ENCODE measurements at places on chromosomes 16 and 17.

DNA sequence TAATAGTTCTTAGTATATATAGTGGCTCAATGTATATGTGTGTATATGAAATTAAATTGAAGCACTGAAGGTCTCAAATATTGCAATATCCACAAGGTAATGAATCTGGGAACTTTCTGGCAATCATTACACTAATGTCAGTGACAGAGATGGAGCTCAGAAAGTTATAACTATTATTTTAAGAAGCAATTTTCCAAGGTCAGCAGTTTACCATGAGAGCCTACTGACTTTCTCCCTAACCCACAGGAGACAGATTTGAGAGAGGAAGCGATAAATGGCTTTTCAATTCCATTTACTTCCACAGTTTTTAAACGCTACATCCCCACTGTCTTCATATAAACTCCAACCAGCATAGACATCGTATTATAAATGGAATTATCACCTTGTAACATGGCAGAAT lies 92.9 kb downstream of the PCTP start:
- DNase-seq: no peak

- DNase-seq: no peak
Measured at GRCh38 chr16:20181949-20182348, 108.3 kb upstream of the GPR139 start.

- DNase-seq: no peak
Measured at GRCh38 chr17:66647391-66647983, 187.4 kb upstream of the CACNG5 start.

GRCh38 chr17:73645050-73645871 lies 1.0 kb upstream of the SDK2 start:
- DNase-seq: no peak

DNA sequence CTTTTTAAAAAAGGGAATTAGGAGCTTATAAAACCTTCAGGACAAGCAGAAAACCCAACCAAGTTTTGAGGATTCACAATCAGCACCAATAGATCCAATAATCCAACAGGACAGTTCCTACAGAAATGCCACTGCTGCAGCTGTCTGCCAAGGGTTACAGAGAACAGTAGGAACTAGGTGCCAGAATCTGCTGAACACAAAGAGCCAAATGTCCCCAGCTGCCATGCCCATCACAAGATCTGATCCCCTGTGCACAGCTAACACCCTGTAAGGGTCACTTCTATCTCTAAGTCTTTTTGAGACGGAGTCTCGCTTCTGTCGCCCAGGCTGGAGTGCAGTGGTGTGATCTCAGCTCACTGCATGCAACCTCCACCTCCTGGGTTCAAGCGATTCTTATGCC lies 262.3 kb downstream of the STX8 start:
- no peak for DNase-seq

GRCh38 chr17:75263055-75263454 lies 1.4 kb downstream of the MRPS7 start:
- no peak for DNase-seq

DNA sequence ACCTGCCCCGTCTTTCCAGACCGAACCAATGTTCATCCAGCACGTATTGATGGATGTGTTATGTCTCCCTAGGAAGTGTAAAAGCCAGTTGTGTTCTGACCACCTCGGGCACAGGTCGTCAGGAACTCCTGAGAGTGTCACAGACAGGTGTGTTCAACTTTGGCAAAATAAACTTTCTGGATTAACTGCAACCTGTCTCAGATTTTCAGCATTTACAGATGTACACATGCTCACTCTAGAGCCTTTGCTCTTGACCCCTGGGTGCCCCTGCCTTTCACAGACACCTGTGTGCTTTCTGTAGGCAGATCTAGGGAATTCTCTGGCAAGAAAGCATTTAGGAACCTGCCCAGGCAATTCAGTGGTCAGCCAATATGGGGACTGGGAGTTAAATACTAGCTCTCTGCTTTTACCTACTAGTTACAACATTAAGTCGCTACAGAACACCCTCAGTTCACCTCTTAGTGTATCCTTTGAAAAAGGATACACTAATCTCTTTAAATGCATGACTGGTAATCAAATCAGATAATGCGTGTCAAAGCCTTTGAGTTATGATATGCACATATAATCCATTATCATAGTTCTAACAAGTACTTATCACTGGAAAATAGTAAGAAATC lies 188.9 kb downstream of the CPPED1 start:
- no peak for DNase-seq

DNA sequence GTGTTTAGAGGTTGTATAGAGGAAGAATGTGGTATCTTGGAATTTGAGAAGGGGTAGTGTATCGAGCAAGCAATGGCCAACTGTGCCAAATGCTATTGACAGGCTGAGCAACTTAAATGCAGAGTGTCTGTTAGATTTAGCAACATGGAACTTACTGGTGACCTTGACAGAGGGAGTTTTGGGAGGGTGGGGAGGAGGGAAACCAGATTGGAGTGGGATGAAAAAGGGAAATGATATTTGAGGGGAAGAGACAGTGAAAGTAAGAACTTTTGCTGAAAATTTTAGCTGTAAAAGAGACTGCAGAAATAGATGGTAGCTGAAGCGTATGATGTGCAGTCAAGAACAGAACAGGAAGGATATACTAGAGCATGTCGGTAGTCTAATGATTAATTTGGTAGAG lies 1.1 kb downstream of the LRRC36 start:
- no peak for DNase-seq

DNA sequence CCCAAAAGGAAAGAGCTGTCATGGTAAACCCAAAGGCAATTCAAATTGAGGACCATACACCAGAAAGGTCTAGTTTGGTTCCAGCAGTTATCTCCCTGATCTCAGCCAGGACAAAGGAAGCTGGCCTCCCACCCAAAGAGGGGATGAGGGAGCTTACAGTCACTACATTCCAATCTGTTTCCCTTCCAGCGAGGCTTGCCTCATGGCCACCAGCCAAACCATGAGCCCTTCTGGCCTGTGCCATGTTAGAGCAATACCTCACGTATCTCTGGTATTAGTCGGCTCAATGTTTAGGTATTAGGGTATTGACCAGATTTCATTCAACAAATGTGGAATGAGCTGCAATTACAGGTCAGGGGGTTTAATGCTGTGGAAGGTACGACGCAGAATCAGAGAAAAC lies 8.4 kb downstream of the NDUFAB1 start:
- no peak for DNase-seq

GRCh38 chr16:4552541-4552940 lies 3.6 kb upstream of the C16orf96 start:
- no peak for DNase-seq

- DNase-seq: no peak
Measured at GRCh38 chr17:74250324-74250995, 23.6 kb upstream of the DNAI2 start.

DNA sequence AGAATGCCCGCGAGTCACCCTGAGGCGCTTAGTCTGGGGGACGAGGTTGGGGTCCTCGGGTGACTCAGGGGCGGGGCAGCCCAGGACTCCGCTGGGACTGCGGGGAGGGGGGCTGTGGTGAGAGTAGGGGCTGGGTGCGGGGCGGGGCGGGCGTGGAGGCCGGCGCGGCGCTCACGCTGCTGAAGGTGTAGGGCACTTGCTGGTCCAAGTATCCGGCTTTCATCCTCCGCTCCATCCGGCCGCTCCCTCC lies 832 bp downstream of the ETV4 start:
- no peak for DNase-seq

GRCh38 chr17:8031261-8031661 lies 7.6 kb upstream of the ALOX15B start:
- DNase-seq: no peak

DNA sequence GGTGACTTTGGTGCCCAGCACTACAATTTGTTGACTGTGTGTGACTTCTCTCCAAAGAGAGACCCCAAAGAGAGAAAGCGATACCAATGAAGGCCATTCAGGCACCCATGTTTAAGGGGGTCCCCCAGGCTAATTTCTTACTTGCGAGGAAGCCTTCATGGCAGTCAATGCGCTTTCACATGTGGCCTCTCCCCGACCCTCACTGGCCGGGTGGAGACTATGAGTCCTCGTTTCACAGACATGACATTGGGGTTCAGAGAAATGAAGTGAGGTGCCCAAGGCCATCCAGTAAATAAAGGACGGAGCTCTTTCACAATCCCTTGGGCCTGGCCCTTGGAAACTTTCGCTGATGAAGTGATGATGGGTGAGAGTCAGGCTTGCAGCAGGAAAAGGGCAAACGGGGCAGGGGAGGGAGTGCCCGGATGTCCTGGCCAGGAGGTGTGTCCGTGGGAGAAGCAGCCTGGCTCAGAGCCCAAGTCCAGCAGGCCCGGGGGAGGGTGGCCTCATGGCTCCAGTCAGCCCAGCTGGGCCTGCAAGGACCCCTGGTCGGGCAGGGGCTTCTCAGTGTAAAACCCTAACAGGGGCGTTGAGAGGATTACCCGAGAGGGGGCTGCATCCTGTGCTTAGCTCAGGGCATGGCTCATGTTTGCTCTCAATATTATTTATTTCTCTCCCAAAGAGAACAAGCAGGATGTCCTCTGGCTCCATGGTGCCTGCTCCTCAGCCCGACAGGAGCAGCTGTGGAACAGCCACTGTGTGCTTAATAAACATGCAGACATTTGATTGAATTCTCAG lies 14.7 kb downstream of the TBX2 start:
- no peak for DNase-seq

- no peak for DNase-seq
Measured at GRCh38 chr17:1267471-1267943, 2.7 kb upstream of the BHLHA9 start.

- peak; percentile 75 for DNase-seq
Measured at GRCh38 chr16:72927199-72928089, 120.5 kb downstream of the ZFHX3 start.

- DNase-seq: no peak
Measured at GRCh38 chr16:78098595-78099270, 721 bp upstream of the WWOX start.

DNA sequence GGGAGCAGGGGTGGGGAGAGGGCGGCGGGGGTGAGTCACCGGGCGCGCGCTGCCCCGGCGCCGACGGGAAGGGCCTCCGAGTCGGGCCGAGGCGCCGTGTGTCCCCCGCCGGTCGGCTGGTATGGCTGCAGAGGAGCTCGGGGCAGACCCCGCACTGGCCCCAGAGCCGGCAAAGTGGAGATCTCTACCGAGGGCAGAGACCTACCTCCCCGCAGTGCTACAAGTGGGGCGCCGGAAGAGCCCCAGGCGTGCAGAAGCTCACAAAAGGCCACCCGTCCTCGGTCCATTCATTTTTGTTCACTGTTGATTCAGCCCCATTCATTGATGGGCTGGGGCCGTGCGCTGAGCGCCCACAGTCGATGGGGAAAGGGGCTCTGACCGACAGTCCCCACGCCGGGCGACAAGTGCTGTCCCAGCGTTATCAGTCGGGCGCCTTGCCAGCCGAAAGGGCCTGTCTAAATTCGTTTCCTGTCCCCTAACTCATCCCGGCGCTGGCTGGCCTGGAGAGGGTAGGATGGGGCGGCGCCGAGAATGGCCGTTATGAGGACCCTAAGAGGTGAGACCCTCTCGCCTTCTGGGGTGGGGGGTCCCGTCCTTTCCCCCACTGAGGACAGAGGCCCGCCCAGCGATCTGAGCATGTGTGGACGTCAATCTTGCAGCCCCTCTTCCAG lies 709 bp upstream of the ENO3 start:
- DNase-seq: no peak

Measured in NCI-H1048 (cell line).